ENCODE measurements at places on chromosomes 5 and 9.

GRCh38 chr9:136978073-136978864 lies 965 bp downstream of the PTGDS start:
- DNase-seq, result no peak

GRCh38 chr5:62143268-62144229 lies 162.5 kb upstream of the KIF2A start:
- no peak for DNase-seq

- DNase-seq, result no peak
Observed at GRCh38 chr9:118829334-118829733, 539.9 kb downstream of the BRINP1 start.

- no peak for DNase-seq
Observed at GRCh38 chr9:33676746-33677505, 118.4 kb upstream of the PRSS3 start.

DNA sequence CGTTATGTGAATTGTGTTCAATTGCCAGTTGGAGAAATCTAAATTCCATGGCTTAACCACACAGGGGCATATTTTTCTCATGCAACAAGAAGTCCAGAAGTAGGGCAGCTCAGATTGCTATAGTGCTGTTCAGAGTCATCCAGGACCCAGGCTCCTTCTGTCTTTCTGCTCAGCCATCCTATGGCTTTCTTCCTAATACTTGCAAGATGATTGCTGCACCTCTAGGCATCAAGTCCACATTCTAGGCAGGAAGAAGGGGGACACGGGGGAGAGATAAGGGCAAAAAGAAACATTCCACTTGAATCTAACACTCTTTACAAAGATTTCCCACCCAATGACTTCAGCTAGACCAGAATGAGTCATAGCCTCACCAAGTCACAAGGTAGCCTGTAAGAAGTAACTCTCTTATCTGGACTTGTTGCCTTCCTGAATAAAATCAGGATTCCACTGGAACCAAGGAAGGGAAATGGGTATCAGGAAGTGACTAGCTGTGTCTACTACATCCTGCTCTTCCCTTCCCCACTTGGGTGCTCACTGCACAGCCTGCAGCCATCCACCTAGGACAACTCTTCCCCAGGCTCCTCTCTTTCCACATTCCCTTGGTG lies 5.3 kb downstream of the ERAP2 start:
- peak; percentile 29 for DNase-seq

DNA sequence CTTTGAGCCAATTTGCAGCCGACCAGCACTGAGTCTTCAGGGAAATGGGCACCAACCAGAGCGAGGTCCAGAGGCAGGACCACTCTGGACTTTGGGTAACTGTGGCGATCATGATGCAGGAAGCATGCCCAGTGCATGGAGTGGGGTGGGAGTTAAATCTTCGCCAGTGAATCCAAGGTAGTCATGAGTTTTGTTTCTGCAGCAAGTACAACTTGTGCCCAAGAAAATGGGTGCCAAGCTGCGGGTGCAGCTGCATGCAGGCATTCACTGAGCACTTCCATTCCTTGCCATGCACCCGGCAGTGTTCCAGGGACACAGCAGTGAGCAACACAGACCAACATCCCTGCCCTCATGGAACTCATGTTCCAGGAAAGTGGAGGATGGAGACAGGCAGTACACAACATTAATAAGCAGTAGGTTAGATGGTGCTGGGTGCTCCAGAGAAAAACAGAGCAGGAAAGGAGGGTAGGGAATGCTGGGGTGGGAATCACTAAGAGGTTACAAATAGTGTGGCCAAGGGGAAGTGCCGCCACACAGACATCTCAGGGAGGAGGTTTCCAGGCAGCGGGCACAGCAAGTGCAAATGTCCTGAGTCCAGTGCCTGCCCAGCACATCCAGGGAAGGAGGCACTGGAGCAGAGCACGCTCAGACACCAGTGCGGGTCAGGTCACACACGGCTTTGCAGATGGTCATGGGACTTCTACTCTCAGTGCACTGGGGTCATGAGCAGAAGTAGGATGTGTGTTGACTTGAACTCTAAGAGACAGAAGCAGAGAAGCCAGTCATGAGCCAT lies 48.2 kb upstream of the LMX1B start:
- no peak for DNase-seq

DNA sequence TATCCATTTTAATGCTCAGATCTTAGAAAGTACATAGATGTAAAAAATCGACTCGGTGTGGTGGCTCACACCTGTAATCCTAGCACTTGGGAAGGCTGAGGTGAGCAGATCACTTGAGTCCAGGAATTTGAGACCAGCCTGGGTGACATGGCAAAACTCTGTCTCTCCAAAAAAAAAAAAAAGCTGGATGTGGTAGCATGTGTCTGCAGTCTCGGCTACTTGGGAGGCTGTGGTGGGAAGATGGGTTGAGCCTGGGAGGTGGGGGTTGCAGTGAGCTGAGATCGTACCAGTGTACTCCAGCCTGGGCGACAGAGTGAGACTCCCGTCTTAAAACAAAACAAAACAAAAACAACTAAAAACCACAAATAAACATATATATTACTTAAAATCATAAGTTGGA lies 61.4 kb downstream of the RASA1 start:
- DNase-seq, result no peak

DNA sequence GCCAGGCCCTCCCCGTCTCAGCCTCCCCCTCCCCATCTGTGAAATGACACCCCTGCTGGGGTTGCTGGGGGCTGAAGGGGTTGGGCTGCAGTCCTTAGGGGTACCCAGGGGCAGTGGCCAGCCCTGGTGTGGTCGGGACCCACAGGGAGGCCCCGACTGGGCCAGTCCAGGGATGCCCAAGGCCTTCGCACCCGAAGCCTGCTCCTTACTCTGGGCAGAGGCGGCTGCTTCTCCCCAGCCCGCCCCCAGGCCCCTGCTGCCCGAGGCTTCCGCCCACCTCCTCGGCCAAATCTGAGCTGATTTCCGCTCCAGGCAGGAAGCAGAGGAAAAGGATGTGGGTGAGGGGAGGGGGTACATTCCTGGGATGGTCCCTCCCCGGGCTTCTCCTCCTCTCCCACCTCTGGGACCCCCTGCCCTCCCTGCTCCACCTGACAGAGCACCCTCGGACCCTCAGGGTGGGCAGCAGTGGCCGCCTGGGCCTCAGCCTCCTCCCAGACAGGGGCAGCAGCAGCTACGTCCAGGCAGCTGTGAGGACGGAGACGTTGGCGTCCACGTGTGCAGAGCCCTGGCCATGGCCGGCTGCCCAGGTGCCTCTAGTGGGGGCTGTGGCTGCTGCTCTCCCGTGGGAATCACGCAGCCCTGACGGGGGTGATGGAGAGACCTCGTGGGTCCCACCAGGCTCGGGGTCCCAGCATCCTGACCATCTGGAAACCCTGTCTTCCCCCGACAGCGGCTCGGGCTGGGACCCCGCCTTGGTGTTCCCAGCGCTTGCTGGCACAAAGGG lies 4.2 kb upstream of the NRARP start:
- no peak for DNase-seq

DNA sequence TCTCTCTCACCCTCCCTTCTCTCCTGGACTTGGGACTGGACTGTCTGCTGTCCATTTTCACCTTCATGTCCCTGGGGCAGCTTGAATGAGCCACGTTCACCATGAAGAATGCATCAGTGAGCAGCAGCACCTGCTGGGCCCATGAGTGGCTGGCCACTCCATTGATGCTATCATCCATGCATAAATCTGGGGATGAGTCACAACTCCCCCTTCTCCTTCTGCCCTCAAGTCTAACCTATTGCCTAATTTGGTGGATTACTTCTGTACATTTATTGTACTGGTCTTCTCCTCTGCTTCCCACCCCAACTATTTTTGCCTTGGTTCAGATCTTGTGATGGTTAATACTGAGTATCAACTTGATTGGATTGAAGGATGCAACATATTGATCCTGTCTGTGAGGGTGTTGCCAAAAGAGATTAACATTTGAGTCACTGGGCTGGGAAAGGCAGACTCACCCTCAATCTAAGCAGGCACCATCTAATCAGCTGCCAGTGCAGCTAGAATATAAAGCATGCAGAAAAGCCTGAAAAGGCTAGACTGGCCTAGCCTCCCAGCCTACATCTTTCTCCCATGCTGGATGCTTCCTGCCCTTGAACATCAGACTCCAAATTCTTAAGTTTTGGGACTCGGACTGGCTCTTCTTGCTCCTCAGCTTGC lies 46.7 kb downstream of the GDNF start:
- no peak for DNase-seq

All from amniotic stem cell (primary cell).